Stimulated activated CD4-positive, alpha-beta T cell treated with anti-CD3 and anti-CD28 coated beads, TNF-alpha, amount 100 ng/mL, for 24 hours (primary cell): ENCODE measurements at places on chromosomes 12 and 14.

GRCh38 chr14:68099495-68100045 is 280.0 kb downstream of the RAD51B start:
- DNase-seq: no peak

DNA sequence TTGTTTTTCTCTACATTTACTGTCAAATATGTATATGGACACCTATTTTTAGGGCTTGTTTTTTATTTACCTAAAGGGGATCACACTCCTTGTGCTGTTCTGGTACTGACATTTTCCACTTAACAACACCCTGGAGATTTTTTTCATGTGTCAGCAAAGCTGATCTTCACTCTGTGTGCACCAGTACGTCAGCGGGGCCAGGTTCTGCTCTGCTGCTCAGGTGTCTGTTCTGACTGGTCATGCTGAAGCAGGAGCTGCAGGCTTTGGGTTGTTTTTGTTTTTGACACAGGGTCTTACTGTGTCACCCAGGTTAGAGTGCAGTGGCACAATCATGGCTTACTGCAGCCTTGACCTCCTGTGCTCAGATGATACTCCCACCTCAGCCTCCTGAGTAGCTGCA is 81.9 kb upstream of the CCND2 start:
- DNase-seq: no peak

DNA sequence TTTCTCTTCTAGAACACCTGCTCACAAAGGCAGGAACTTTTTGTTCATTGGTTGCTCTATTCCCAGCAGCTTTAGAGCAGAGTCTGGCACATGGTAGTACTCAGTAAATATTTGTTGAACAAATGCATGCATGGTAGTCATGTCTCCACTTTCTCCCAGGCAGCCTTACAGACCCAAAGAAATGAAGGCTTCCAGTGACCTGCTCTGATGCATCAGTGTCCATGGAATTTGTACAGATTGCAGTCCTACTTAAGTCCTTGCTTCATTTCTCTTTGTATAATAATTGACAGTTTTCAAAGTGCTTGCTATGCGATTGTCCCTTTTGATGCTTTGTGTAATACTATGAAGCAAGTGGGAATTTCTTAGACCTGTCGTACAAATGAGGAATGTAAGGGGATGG is 119.6 kb downstream of the DERA start:
- no peak for DNase-seq

GRCh38 chr12:65152596-65152995 is 16.8 kb upstream of the LEMD3 start:
- DNase-seq: no peak

DNA sequence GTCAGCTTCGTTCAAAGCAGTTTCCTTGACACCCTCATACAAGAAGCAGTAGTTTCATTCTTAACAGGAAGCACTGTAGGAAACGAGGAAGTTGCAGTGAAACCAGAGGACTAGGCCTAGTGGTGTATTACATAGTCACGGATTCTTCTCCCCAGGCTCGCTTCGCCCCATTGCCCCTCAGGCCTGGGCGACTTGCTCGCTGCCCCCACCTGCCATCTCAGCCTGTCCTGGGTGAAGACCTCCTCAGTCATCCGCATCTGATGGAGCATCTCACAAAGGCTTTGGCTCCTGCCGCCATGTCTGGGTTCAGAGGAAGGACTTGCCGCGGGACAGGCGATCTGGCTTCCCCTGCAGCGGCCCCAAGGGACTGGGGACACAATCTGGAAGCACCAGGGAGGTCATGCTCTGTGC is 93.5 kb downstream of the LMNTD1 start:
- no peak for DNase-seq

- no peak for DNase-seq
These were observed 76.1 kb downstream of the MYF5 start for GRCh38 chr12:80792861-80793260.

GRCh38 chr14:58362798-58363412 is 32.8 kb upstream of the TOMM20L start:
- no peak for DNase-seq

- no peak for DNase-seq
These were observed 268.0 kb upstream of the TMEM132C start for GRCh38 chr12:127998988-127999387.
